ENCODE measurements at places on chromosomes 5 and 9. TPM values are rescaled to one million over a fixed set of nuclear protein-coding genes. Genes with fewer than 3 reads are reported as not detected.

KDM3B gene
- total RNA-seq: 19.0 TPM

ANKRD34B gene
- not detected for total RNA-seq

SPAAR gene
- total RNA-seq: not detected

CBY3 gene
- total RNA-seq: not detected

LHX3 gene
- total RNA-seq: not detected

FYB1 gene
- not detected for total RNA-seq

NUTM2F gene
- not detected for total RNA-seq

CDH10 gene
- total RNA-seq: under 0.01 TPM

RALGDS gene
- 18.4 TPM for total RNA-seq

WNT8A gene
- not detected for total RNA-seq

TRAF1 gene
- 3.9 TPM for total RNA-seq
